ENCODE measurements at places on chromosomes 5 and 9.
A peak's percentile ranks its signal among the peaks of the same experiment; 100 is the strongest.

DNA sequence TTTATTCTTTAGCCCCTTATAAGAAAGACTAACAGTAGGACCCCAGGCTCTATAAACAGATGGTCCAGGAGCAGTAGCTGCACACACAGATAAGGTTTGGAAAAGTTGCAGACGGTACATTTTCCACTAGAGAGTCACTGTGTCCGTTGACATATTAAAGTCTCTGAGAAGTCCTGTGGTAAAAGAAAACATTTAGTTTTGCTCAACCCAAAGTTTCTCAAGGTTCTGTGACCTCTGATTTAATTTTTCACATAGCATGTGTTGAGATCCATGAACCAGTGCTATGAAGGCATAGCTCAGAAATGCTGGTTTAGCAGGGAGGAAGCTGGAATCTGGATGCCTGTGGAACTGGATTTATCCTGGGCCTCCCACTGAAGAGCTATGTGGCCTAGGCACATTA lies 62.7 kb upstream of the RASEF start:
- no peak for DNase-seq

DNA sequence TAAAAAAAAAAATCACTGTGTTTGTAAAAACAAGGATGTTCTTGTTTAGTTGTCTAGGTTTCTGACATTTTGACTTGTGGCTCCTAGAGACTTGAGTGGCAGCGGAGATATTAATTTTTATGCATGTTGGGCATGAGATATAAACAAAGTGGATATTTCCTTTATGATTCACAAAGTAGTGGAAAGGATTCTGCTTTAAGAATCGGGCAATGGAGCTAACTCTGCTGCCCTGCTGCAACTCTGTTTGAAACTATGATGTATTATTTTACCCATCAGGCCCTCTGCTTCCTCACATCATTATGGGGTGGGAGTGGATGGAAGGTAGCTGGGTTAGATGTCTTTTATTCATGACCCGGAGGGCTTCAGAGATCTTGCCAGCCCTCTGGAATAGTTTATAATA lies 94.1 kb upstream of the CD180 start:
- no peak for DNase-seq

DNA sequence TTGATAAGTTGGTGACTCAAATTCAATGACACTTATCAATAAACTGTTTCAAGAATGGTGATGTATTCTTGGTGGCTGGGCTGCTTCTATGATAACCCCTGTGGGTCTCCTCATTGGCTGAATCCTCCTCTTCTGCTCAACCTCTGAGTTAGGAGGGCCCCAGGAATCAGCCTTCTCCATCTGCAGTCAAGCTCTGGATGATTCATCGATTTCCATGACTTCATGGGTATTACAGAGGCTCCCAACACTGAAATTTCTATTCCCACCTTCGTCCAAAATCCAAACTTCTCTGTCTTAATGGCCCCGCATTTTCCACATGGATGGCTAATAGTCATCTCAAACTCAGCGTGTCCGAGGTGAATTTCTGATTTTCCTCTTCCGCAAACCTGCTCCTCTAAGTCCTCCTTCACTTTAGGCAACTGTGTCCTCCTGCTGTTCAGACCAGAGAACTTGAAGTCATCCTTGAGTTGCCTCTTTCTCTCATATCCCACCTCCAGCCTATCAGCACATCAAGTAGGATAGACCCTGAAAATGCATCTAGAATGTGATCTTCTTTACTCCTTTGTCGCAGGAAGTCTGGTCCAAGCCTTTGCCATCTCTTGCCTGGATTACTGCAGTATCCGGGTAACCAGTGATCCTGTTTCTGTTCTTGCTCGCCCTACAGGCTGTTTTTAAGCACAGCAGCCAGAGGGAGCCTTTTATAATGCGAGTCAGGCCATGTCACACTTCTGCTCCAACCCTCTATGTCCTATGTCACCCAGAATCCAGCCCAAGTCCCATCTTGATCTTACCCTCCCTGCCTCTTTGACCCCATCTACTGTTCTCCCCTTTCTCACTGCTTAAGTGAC lies 41.4 kb upstream of the IL7R start:
- peak; percentile 62 for DNase-seq

- DNase-seq = peak; percentile 75
These were observed 126.0 kb upstream of the MAN2A1 start for GRCh38 chr5:109563739-109564138.

- no peak for DNase-seq
These were observed 1.3 kb downstream of the PCSK5 start for GRCh38 chr9:75891771-75892215.

DNA sequence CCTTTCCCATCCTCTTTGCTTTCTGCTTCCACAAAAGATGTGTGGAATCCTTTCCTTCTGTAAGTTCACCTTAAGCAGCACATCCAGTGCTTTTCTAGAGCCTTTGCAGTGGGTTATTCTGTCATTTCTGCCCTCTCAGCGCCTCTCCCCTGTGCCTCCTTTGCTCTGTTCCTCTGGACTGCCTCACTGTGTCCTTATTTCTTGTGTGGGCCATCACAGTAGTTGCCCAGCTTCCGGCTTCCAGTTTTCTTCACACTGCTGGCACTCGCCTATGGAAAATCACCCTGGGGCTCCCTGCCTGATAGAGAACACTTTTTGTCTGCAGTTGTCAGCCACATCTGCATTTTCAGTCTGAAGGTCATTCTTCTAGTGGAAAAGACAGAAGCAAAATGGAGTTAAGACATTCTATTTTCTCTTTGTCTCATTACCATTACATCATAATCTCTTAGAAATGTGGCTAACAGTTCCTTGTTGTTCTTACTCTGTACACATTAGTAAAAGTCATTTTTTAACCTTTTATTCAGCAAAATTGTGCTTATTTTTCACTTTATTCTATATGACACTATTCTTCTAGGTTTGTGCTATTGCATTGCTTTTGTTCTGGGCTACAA lies 64.1 kb upstream of the ZNF608 start:
- DNase-seq = no peak

- DNase-seq = no peak
These were observed 53.5 kb upstream of the COL15A1 start for GRCh38 chr9:98890256-98890655.

GRCh38 chr9:117936185-117937130 lies 232.3 kb downstream of the TLR4 start:
- DNase-seq = no peak

GRCh38 chr9:133694686-133695085 lies 43.5 kb downstream of the SARDH start:
- DNase-seq = no peak

DNA sequence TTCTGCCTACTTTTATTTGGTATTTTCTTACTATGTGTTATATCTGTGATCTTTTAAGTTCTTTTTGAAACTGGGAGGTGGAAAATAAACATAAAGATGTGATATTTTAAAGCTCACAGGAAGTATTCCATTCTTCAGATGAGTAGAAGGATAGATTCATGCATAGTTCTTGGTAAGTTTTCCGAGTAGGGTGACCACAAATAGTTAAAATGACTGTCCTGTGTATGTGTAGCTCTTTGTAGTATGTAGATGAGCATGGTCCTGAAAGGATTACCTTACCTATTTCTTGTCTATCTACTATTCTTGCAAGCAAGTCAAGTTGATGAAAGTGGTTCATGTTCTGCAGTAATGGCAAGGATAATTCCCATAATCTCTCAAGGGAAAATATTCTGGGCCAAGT lies 47.7 kb downstream of the SRFBP1 start:
- DNase-seq = no peak

- DNase-seq = no peak
These were observed 6.3 kb upstream of the KCNIP1 start for GRCh38 chr5:170497311-170498038.

- peak; percentile 54 for DNase-seq
These were observed 33.5 kb downstream of the PDGFRB start for GRCh38 chr5:150122158-150122510.

- no peak for DNase-seq
These were observed 493.7 kb upstream of the SGCD start for GRCh38 chr5:155833287-155833686.

DNA sequence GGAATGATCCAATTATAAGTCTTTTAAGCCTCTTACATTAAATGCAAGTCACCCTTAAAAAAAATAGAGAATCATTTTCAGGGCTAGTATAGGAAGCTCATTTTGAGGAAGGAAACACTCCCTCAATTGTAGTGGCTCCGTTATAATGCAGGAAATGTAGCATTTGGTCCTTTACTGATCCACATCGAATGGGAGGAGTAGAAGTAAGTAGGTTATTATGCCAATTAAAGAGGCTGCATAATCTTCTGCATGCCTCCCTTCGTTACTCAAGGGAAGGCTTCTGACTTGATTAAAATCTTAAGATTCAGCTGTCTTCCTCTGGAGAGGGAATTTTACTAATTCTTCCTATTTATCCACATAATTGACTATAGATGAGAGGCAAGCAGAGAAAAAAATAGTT lies 579.2 kb upstream of the COX7C start:
- no peak for DNase-seq

DNA sequence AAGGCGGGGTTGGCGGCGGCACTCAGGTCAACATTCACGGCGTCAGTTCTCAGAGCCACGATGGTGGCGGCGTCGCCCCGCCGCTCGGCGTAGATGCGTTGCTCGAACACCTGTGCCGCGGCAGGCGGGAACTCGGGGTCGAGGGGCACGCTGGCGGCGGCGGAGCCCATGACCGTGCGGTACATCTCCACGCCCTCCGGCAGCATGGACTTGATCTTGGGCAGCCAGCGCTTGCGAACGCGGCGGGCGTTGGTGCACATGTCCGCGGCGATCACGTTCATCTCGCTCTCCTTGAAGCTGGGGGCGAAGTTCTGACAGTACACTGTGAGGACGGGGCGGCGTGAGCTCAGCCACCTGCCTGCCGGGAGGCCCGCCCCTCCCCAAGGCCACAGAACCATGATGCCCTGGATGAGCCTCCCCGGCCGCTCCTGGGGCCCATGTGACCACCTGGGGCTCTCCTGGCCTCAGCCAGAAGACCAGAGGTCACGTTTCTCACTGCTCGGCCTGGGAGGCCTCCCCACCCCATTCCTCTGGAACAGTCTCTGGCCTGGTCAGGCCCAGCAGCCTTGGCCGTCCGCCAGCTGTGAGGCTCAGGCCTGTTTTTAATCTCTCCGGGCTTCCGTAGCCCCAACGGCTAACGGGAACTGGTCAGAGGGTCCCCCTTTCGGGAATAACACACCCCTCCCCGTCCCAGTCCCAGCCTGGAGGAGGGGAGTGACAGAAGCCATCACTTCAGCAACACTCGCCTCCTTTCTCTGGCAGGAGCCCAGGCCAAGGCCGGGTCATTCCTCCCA lies 50.7 kb upstream of the UBAC1 start:
- DNase-seq = peak; percentile 5

DNA sequence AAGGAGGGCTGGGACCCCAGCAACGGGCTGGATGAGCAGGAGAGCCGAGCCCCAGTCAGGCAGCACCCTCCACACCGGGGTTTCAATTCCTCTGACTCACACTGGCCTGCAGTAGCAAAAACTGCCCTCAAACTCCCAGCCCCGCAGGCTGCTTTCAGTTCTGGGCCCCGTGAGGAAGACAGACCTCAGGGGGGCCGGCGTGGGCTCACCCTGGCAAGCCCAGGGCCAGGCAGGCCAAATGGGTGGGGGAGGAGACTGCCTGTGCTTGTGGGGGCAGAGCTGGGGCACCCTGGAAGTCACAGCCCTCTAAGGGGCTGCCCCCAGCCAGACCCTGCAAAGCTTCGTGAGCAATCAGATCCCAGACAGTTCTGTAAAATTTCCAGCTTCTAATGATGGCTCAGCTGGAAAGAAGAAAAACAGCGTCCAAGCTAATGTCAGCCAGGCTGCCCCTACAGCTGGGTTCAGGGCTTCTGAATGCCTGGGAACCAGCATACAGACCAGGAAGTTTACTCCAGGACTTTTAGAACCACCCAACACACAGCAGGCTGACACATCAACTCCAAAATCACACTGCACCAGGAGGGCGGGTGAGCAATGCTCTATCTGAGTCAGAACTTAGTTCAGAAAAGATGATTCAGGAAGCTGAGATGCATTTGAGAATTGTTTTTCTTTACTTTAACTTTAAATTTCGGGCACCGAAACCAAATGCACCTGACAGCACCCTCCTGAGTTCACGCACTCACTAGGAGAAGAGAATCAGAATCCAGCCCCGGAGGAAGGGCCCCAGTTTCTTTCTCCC lies 34.7 kb downstream of the LPCAT1 start:
- no peak for DNase-seq

- no peak for DNase-seq
These were observed 180.5 kb downstream of the RFK start for GRCh38 chr9:76213751-76214150.

GRCh38 chr9:134678666-134679443 lies 37.3 kb downstream of the COL5A1 start:
- DNase-seq = no peak

DNA sequence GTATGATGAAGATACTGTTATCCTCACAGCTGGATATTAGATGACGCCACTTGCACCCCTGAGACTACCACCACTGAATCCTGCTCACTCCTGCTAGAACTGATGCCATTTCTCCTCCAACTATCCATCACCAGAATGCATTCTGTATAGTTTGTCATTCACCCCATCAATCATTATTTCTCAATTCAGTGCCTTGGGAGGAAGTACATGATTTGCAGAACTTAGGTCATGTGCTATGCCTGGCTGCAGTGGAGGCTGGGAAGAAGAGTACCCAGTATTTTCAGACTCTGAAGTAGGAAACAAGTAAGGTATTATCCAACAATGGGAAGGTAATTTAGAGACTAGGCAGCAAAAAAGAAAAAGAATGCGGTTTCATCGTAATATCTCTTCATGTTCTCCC lies 26.2 kb upstream of the HSD17B4 start:
- peak; percentile 0 for DNase-seq

- DNase-seq = no peak
These were observed 108.5 kb downstream of the EBF1 start for GRCh38 chr5:158990979-158991775.

DNA sequence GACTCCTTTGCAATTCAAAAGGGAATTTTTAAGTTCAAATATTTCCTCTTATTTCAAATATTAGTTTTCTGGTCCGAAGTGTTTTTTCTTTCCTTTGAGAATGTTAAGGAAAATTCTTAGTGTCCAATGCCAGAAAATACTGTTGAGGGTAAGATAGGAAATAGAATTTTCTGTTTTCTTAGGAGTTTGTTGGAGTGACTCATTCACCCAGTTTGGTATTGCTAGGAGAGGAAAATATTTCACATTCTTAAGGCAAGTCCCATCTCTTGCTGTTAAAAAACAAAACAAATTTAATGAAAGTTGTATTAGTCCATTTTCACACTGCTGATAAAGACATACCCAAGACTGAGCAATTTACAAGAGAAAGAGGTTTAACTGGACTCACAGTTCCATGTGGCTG lies 349.2 kb upstream of the ADAMTSL1 start:
- no peak for DNase-seq

DNA sequence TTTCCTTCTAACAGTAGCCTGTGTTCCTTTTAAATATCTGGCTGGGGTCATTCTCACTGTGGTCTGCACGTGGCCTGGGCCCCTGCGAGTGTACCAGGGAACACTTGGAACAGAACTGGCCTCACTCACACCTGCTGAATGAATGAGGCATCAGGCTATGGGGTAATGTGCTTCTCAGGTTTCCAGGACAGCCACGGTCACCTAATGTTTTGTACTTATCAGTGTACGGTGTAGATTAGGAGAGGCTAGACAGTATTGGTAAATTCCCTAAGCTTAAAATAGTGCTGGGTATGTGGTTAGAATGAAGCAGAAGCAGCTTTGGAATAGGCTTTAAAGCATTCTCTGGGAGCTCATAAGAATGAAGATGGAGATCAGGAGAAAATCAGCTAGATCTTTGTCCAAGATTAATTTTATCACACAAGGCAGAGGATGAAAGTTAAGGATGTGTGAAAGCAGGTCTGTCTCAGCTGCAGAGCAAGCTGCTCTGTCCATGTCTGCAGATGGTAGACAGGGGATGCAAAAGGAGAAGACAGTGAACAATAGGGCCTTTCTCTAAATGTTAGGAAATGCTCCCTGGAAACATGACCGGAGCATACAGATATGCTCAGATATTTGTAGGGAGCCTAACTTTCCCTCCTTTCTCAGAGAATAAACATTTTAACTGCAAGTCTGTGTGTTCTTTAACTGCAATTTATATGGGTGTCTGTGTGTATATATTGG lies 267.5 kb downstream of the NR3C1 start:
- DNase-seq = no peak
